Activated naive CD4-positive, alpha-beta T cell treated with anti-CD3 and anti-CD28 coated beads, Interleukin-2, amount 50 U/mL, for 16 hours (primary cell): ENCODE measurements at places on chromosomes 16 and 17.
A peak's percentile ranks its signal among the peaks of the same experiment; 100 is the strongest.

DNA sequence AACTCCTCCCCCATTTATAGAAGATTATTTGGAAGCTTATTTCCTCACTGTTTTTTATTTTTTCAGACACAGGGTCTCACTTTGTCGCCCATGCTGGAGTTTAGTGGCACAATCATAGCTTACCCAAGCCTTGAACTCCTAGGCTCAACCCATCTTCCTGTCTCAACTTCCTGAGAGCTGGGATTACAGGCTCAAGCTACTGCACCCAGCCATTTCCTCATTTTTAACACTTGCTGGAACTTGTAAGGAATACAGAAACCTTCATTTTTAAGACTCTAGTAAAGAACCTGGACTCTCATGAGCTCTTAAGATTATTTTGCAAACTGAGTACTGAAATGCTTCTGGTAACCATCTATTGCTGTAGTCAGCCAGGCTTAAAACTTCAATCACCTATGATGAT, 29.9 kb downstream of the KANSL1 start:
- DNase-seq, result no peak

- no peak for DNase-seq
These were observed 24.9 kb downstream of the HMOX2 start for GRCh38 chr16:4501071-4501478.

GRCh38 chr17:41863074-41863848, 2.0 kb downstream of the KLHL11 start:
- peak; percentile 14 for DNase-seq

GRCh38 chr17:45001310-45001709, 33.2 kb upstream of the C1QL1 start:
- DNase-seq, result no peak

DNA sequence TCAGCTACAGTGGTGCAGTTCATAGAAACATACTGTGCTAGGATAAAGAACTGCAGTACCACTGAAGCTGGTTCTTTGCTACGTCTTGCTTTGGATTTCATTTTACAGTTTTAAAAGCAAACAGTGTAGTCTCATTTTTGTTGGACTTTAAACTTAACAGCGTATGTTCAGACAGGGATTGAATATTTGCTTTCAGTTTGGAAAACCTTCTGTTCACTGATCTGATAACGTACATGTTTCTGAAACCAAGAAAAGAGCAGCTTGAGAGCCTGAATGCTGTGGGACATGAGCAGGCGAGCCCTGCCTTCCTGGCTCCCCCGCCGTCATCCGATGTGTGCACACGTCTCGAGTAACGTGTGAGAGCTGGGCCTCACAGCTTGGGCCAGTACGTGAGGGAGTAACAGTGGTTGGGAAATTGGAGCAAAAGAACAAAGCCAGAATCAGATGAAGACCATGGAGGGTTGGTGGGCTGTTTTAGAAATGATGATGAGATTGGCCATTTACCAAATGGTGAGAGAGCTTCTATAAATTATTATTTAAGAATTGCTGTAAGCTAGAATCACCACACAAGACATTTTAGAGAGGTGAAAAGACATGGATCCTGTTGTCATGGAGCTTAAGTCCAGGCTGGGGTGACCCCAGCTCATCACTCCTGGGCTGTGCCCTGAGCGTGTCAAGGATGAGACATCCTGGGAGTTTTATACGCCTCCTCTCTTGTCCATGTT, 20.8 kb upstream of the CLEC18C start:
- no peak for DNase-seq

DNA sequence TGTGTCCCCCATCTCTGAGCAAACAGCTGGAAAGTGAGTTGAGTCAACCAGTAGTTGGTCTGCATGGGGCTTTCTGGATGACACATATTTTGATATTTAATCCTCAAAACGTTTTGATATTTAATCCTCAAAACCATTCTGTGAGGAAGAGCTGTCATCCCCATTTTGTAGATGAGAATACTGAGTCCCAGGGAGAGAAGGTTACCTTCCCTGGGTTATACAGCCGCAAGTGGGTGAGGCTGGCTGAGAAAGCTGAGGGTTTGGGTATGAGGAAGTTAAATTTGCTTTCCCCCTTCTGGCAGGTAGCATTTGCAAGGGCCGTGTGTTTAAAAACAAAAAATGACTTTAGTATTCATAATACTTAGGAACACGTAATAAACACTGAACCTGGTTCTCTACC, 447.2 kb downstream of the XYLT1 start:
- DNase-seq, result no peak

- no peak for DNase-seq
These were observed 162.6 kb downstream of the CA10 start for GRCh38 chr17:51995797-51996403.

- DNase-seq, result peak; percentile 33
These were observed 5.4 kb upstream of the SLC5A2 start for GRCh38 chr16:31477220-31478216.

DNA sequence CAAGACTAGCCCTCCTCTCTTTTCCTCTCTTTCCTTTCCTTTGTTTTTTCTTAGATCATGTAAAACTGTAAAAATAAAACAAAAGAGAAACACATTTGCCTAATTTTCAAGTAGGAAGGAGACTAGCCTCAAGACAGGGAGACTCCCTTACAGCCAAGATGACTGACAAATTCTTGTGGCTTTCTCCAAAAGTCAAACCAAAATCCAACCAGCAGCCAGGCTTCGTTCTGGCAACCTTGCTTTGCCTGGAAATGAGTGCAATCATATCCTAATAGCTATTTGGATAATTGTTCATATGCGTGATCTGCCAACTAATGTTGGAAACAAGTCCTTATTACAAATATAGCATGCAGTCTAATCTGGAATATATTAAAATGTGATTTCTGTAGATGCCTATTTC, 868.9 kb upstream of the SOX9 start:
- DNase-seq, result no peak

DNA sequence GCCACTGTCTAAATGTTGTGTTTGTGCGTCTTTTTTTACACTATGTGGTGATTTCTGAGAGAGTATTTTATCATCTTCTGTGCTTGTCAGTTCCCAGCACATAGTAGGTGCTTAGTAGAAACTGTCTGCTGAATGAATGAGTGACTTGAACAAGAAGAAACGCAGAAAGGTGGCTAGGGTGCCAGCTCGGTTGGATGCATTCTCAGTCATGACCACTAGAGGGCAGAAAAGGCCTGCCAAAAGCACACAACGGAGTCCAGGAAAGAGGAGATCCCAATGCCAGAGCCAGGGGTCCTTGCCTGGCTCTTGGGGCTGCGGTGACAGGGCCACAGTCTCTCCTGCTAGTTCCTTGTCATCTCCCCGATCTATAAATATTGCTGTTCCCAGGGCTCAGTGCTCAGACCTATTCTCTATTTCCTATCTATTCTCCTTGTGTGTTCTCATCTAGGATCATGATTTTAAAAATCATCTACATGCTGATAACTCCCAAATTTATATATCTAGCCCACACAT, 57.3 kb upstream of the CCL1 start:
- DNase-seq, result peak; percentile 59

GRCh38 chr17:1312261-1312870, 32.9 kb downstream of the TRARG1 start:
- DNase-seq, result no peak

- DNase-seq, result no peak
These were observed 17.3 kb downstream of the DHX38 start for GRCh38 chr16:72110662-72111615.

- DNase-seq, result no peak
These were observed 18.3 kb upstream of the KIF2B start for GRCh38 chr17:53804437-53804836.

DNA sequence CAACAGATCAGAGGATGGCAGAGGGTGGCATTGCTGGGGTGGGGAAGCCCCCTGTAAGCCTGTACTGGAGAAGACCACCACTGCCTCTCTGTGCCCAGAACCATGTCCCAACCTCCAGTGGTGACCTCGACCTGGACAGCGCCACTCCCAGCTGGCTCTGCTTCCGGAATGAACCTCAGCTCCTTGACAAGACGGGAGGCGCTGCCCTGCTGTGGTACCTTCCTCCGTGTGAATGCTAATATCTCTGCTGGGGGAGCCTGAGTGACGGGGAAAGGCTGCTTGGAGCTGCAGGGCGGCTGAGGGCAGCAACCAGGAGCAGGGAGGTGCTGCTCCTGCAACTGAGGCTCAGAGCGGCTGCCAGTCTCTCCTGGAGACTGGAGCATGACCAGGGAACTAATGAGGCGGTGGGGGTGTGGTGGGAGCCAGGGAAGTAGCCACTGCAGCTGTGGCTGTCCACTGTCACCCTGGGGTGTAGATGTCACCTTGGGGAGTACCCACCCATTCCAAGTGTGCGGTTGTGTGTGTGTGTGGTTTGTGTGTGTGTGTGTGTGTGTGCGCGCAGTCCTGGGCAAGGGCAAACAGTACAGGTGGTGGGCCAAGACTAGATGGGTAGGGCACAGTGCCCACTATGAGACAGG, 6.2 kb downstream of the PRCD start:
- no peak for DNase-seq

DNA sequence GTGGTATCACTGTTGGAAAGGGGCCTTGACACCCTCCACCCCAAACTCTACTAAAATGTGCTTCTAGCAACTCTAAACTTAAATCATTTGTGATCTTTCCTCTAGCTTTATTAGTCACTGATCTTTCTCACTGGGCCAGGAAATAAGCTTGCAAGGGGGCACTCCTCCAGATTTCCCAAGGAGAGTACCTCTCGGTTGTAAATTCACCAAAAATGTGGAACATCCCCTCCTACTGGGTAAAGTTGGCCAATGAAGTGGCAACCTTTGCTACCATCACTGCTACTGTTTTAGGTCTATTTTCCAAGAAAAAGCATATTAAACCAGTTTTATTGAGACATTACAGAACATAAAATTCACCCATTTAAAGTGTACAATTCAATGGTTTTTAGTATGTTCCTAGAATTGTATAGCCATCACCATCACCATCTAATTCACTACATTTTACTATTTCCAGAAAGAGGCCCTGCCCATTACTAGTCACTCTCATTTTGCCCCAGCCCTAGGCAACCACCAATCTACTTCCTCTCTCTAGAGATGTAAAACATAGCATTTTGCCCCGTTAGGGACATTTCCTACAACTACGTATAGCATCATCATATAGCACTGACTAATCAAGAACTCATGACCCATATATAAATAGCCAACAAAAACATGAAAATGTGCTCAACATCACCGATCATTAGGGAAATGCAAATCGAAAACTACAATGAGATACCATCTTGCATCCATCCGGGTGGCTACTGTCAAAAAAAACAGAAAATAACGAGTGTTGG, 44.6 kb upstream of the ADCY9 start:
- DNase-seq, result no peak

DNA sequence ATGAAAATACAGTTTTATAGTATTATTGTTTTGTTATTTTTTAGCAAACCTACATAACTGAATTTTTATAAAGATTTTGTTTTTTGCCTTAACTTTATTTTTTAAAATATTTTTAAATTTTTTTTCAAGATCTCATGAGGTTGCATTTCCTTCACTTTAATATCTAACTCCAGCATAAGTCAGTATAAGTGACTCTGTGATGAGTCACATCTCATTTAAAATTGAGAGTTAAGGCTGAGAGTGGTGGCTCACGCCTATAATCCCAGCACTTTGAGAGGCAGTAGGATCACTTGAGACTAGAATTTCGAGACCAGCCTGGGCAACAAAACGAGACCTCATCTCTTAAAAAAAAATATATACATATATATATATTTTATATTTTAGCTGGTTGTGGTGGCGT, 44.0 kb downstream of the NLK start:
- no peak for DNase-seq

DNA sequence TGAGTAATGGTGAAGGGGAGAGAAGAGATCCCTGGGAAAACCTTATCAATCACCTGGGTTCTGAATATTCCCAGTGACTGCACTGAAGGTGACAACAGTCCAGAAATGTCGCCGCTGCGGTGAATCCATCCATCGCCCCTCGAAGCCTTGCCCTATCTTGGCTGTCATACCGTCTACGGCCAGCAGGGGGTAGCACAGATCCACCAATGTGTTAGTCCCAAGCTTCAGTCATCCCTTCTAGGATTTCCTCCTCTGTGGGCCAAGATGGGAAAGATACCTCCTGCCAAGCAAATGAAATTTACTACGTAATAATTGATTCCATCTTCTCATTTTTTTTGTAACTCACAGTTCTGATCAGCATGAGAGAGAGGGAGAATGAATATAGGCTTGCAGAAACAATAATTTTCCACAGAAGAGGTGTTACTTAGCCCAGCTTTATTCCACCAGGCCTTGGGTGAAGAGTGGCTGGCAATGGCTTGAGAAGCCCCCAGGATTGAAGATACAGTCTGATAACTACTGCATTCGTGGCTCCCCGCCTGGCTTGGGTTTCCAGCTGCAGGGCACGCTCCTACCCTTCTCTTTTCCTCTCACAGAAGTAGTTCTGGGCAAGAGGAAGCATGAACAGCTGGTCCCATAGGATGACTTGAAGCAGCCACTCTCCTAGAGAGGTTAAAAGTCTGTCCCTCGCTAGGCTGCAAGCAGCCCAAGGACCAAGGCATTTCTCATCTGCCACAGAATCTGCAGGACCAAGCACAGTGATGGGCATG, 2.6 kb upstream of the FMNL1 start:
- peak; percentile 85 for DNase-seq

- no peak for DNase-seq
These were observed 216.7 kb downstream of the SHISA9 start for GRCh38 chr16:13118091-13118490.

DNA sequence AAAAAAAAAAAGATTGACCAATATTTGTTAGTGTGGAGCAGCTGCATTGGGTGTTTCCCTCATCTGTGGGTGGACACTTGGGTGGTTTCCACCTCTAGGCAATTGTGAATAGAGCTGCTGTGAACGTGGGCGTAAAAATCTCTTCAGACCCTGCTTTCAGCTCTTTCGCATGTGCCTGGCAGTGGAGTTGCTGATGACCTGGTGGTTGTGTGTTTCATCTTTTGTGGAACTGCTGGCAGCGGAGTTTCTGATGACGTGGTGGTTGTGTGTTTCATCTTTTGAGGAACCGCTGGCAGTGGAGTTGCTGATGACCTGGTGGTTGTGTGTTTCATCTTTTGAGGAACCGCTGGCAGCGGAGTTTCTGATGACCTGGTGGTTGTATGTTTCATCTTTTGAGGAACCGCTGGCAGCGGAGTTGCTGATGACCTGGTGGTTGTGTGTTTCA, 21.4 kb downstream of the ZC3H18 start:
- no peak for DNase-seq

DNA sequence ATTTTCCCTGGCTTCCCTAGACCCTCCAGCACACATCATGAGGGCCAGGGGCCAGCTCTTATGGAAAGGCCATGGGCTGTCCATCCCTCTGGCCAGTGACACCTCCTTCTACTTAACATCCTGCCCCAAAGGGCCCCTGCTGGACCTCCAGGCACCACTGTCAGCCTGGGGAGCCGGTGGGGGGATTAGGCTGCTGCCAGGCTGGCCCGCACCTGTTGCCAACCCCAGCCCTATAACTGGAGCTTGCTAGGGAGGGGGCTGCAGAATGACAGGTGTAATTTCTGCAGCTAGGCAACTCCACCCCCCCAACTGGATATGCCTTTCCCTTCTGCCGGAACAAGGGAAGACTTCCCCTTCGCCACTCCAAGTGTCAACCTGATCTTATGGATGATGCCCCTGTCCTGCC, 12.5 kb downstream of the RARA start:
- peak; percentile 12 for DNase-seq

- no peak for DNase-seq
These were observed 71.7 kb downstream of the GPRC5B start for GRCh38 chr16:19812986-19813385.
